Posterior cingulate gyrus (tissue), 11 donors: ENCODE measurements at places on chromosomes 13 and 19.

DNA sequence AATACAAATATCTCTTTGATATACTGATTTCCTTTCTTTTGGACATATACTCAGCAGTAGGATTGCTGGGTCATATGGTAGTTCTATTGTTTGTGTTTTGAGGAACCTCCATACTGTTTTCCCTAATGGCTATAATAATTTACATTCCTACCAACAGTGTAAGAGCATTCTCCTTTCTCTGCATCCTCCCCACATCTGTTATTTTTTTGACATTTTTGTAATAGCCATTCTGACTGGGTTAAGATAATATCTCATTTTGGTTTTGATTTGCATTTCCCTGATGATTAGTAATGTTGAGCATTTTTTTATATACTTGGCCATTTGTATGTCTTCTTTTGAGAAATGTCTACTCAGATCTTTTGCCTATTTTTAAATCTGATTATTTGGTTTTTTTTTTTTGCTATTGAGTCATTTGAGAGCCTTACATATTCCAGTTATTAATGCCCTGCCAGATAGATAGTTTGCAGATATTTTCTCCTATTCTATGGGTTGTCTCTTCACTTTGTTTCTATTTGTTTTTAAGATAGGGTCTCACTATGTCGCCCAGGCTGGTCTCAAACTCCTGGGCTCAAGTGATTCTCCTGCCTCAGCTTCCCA lies 95.7 kb downstream of the FNDC3A start:
- no peak for DNase-seq

DNA sequence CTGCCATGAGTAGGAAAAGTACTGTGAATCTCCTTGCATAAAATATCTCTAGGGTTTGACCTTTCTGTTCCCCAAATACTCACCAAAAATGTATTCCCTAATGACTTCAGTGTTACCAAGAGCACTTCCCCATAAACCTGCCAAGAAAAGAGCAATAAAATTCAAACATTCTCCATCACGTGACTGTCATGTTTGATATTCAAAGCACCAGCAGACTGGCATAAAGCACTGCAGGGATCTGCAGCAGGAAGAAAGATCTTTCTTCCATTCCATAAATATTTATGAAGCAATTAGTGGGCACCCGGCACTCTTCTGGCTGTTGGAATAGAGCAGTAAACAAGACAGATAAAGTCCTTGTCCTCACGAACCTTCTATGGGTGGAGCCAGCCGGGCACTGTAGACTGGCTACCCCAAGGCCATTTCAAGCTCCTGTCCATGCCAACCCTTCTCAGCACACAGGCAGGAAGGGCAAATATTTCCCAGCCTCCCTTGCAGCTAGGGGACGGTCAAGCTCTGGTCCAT lies 20.3 kb downstream of the PLA2G4C start:
- DNase-seq, result no peak

- DNase-seq, result no peak
Measured at GRCh38 chr13:39401756-39402155, 201.2 kb downstream of the LHFPL6 start.

- no peak for DNase-seq
Measured at GRCh38 chr13:101795025-101795424, 342.6 kb downstream of the ITGBL1 start.

- no peak for DNase-seq
Measured at GRCh38 chr13:48531416-48532255, 1.2 kb downstream of the RCBTB2 start.

- DNase-seq, result no peak
Measured at GRCh38 chr13:39419876-39420275, 183.1 kb downstream of the LHFPL6 start.

- no peak for DNase-seq
Measured at GRCh38 chr13:28651810-28652401, 7.0 kb upstream of the POMP start.

DNA sequence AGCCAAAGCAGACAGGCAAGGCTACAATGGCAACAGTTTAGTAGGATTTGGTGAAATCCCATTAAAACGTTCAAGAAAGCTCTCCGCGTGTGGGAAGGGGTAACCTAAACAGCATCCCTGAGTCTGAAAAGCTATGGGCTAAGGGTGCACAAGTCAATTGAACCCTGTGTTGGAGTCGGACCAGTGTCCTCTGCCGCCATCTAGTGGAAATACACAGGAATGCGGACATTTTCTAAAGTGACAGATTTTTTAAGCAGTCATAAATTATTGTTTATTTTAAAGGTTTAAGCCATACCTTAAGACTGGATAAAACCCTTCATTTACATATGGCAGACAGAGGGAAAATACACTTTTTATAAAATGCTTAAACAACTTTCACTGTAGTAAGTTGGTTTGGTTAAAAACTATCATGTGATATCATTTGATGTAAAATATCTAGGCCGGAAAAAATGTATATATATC lies 26.5 kb upstream of the LSM14A start:
- no peak for DNase-seq

DNA sequence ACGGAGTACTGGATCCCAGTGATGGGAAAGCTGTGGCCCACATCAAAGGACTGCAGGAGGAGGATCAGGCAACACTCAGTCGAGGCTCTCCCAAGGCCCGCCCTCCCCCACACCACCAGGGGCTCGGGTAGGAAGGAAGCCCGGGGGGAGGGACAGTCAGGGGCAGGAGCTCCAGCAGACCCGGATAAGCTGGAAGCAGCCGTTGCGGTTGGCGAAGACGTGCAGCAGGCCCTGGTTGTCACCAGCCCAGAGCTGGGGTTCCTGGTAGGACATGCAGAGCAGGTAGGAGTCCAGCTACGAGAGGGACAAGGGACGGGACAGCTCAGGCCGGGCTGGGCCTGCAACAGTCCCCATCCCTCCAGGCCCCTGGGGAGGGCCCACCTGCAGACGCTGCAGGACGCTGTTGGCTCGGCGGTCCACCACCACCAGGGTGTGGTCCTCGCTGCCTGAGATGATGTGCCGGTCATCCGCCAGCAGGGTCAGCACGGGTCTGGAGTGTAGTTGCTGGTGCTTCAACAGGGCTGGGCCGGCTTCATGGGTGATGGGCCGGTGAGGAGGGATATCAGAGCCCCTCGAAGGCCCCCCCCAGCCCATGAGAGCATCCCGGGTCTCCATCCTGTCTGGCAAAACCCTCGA lies 1.9 kb downstream of the GNG14 start:
- no peak for DNase-seq

DNA sequence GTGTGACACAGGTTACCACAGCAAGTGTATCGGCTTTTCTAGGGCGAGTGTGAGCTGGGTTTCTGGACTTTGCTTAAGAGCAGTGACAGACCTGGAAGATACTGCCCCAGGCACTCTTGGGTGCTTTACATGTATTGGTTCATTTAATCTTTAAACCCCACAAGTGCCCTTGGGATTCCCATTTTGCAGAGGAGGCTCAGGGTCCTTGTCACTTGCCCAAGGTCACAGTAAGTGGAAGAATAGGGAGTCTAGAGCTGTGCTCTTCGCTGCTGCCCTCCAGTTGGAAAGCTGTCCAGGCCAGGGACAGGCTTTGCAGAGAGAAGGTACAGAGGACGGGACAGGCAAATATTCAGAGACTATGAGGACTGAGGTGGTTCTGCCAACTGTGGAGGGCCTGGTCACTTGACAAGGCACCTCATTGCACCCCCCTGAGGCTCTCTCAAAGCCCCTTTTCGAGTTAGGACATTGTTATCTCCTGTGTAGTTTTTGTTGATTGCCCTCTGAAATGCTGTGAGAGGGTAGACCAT lies 42.4 kb downstream of the BBC3 start:
- no peak for DNase-seq

DNA sequence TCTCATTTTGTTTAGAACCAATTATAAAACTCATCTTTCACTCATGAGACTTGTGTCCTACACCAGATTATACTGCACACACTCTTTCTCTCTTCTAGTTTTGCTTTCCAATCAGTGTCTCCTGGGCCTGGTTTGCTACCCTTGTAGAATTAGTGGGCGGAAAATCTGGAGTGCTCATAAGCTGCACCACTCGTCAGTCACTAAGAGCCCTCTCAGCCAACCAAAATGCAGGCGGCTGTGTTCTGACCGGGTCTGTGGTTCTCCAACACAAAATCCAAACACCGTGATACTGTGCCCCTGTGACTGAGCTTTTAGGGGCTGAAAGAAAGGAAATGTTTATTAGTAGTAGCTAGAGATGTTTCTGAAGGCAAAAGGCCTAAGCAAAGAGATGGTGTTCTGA lies 83.7 kb upstream of the OBI1 start:
- no peak for DNase-seq

GRCh38 chr13:71864094-71864985 lies 2.7 kb downstream of the DACH1 start:
- no peak for DNase-seq

GRCh38 chr19:4328243-4328990 lies 10.2 kb downstream of the STAP2 start:
- DNase-seq, result peak; percentile 97

DNA sequence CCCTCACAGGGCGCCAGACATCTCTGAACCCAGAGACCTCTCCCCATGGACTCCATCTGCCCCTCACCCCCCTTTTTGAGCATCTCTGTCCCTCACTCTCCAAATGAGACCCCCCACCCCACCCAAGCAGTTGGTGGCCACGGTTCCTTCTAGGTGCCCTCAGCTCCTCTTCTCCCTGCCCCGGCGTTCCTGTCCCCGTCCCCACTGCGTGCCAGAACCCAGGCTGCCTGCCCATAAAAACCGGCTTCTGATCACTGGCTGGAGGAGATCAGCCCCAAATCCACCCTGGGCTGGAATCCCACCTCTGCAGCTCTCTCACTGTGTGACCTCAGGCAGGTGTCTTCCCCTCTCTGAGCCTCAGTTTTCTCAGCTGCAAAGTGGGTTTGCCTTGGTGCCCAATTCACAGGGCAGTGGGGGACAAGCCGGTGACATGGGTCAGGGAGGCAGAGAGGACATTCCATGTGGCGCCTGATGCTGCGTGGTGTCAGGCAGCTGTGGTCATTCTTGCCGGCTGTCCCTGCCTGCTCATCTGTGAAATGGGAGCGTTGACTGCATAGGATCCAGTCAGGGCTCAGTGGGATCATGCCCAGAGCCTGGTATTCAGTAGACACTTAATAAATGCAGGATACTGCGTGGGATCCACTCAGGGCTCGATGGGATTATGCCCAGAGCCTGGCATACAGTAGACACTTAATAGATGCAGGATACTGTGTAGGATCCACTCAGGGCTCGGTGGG lies 25.5 kb downstream of the SMIM24 start:
- no peak for DNase-seq

GRCh38 chr13:100234006-100234405 lies 145.1 kb downstream of the PCCA start:
- DNase-seq, result no peak

DNA sequence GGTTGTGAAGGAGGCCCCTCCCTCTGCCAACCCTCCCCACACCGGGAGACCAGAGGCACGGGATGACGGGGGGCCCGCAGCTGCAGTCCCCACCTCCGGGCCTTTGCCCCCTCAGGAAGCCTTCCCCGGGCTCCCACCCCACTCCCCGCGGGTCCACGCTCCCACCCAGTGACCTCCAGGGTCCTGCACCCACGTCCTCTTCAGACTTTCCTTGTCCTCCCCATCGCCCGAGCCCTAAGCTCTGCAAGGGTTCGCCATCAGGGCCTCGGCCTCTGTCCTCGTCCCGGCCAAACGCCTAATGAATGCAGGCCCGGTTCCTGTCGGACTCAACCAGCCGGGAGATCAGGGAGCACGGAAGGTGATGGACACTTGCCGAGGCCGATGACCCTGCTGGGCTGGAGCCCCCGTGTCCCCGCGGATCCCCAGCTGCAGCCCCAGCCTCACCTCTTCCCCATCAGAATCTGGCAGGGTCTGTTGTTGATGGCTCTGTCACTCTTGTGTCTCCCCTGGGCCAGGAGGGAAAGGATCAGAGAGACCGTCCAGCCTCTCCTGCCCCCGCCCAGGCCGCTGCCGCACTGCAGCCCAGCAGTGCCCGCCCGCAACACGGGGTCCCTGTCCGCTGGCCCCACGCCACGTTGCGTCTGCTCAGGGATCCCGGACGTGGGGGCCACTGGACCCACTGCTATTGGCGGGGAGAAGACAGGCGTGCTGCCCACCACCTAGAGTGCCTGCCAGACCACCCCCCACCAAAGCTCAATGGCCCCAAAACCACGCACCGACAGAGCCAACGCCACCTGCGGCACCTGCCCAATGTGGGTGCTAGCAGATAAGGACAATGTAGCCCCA lies 5.7 kb downstream of the ATP8B3 start:
- DNase-seq, result no peak

GRCh38 chr19:35558400-35559280 lies 4.8 kb downstream of the ATP4A start:
- DNase-seq, result peak; percentile 76

- DNase-seq, result no peak
Measured at GRCh38 chr19:397941-398706, 10.8 kb downstream of the C2CD4C start.

GRCh38 chr13:109200556-109200955 lies 571.1 kb downstream of the MYO16 start:
- no peak for DNase-seq

DNA sequence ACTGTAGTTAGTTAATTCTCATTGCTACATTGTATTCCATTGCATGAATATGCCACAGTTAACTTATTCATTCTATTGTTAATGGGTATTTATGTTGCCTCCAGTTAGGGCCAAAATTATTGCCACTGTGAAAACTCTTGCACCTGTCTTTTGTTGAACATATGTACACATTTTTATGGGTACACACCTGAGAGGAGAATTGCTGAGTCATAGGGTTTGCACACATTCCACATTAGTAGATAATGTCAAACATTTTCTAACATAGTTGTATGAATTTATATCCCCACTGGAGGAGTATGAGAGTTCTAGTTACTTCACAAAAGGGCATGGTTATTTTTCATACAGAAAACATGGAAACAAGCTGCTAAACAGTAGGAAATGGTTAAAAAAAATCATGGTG lies 338.4 kb downstream of the FOXO1 start:
- DNase-seq, result no peak

GRCh38 chr19:869245-870177 lies 10.0 kb downstream of the CFD start:
- DNase-seq, result no peak

DNA sequence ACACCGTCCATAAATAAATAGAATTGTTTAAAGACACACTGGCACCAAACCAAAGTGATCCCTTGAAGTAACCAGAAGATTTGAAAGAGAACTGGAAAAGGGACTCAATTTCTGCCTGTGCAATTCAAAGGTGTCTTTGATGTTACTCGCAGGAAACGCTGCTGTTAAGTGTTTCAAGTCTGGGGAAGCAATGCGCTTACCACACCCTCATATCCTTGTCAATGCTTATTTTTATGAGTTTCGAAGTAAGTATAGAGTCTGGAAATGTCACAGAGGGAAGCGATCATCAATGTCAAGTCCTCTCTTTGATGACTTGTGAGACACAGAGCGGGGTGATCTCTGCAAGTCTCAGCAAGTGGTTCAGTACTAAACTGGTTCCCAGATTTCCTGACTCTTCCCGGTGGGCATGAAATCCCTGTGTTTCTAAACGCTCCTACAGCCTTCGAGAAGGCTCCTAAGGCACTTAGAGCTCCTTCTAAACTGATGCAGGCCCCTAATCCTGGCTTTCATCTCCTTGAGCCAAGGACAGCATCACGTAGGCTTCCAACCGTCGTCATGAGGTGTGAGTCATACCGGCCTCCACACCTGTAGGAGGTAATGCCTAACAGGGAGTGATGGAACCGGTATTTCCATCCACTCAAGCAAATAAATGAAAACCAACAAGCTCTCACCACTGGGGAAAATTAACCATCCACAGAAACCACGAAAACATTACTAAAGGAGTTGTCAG lies 22.8 kb downstream of the SYDE1 start:
- no peak for DNase-seq

- DNase-seq, result no peak
Measured at GRCh38 chr19:10270180-10270615, 722 bp upstream of the ICAM1 start.
